ENCODE measurements at places on chromosomes 6 and 20. TPM values are rescaled to one million over a fixed set of nuclear protein-coding genes. Genes with fewer than 3 reads are reported as not detected.

Gene TGM3
- total RNA-seq: not detected

Gene BHLHE23
- not detected for total RNA-seq

Gene SNAP25
- total RNA-seq: not detected

Gene HLA-DPB1
- not detected for total RNA-seq

Gene LY6G6F
- total RNA-seq: not detected

Gene SCUBE3
- total RNA-seq: 2.4 TPM

DNA sequence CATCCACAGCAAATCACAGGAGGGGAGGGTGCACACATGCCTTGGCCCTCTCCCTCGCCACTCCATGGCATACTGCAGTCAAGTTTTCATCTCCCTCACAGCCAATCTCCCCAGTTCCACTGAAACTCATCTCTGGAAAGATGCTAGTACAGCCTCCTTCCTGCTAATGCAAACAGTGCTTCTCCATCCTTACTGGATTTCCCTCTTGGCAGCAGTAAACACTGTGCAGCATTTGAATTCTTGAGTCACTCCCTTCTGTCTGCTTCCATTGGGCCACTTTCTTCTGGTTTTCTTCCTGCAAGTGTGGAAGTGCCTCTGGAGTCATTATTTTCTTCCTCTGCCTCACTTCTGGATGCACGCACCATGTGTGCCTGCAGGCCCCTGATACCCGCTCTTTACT, 460.3 kb downstream of the QKI start:
- no peaks in the 10 kb centered on the region for H3K27me3 ChIP-seq
- no peaks in the 10 kb centered on the region for H3K4me1 ChIP-seq
- DNase-seq: no peak
- no peak overlapping the region for H3K27ac ChIP-seq
- no peaks in the 10 kb centered on the region for H3K36me3 ChIP-seq

GRCh38 chr6:148173548-148173947, 169.1 kb upstream of the SASH1 start:
- no peak overlapping the region for H3K4me3 ChIP-seq
- no peak for DNase-seq
- H3K27ac ChIP-seq: no peak overlapping the region
- H3K27me3 ChIP-seq: no peaks in the 10 kb centered on the region
- H3K36me3 ChIP-seq: no peaks in the 10 kb centered on the region

- H3K4me3 ChIP-seq: no peak overlapping the region
- no peak overlapping the region for H3K27ac ChIP-seq
- no peak for DNase-seq
- no peaks in the 10 kb centered on the region for H3K4me1 ChIP-seq
Observed at GRCh38 chr20:54361475-54361874, 113.9 kb upstream of the DOK5 start.

DNA sequence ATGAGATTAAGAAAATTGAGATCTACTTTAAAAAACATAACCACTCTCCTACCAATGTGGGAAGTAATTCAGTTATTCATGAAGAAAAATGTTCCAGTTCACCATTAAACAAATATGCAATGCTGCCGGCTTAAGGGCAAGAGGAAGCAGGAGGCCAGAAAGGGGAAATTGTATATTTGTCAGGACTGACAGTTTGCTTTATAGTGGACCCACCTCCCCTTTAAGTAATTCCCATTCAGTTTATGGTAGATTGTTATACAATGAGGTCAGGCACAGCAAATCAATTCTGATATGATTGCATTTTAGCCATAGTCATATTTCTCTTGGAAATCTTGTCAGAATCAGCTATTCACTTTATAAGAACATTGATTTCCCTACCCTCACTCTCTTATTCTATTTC, 547.8 kb downstream of the FRK start:
- no peaks in the 10 kb centered on the region for H3K27me3 ChIP-seq
- no peaks in the 10 kb centered on the region for H3K4me1 ChIP-seq
- no peak for DNase-seq
- no peak overlapping the region for H3K4me3 ChIP-seq

- no peaks in the 10 kb centered on the region for H3K36me3 ChIP-seq
- no peak overlapping the region for H3K4me3 ChIP-seq
- no peaks in the 10 kb centered on the region for H3K27me3 ChIP-seq
Observed at GRCh38 chr6:53974941-53975340, 136.3 kb upstream of the MLIP start.

GRCh38 chr6:56041591-56041990, 166.2 kb upstream of the BMP5 start:
- H3K36me3 ChIP-seq: no peaks in the 10 kb centered on the region
- no peaks in the 10 kb centered on the region for H3K27me3 ChIP-seq
- no peak for DNase-seq
- no peak overlapping the region for H3K4me3 ChIP-seq
- H3K4me1 ChIP-seq: peaks cover 7% of the 10 kb centered on the region

GRCh38 chr6:128713461-128713860, 169.5 kb upstream of the LAMA2 start:
- H3K4me3 ChIP-seq: no peak overlapping the region
- peaks cover 9% of the 10 kb centered on the region for H3K4me1 ChIP-seq
- H3K27me3 ChIP-seq: no peaks in the 10 kb centered on the region
- no peak overlapping the region for H3K27ac ChIP-seq
- no peaks in the 10 kb centered on the region for H3K36me3 ChIP-seq

DNA sequence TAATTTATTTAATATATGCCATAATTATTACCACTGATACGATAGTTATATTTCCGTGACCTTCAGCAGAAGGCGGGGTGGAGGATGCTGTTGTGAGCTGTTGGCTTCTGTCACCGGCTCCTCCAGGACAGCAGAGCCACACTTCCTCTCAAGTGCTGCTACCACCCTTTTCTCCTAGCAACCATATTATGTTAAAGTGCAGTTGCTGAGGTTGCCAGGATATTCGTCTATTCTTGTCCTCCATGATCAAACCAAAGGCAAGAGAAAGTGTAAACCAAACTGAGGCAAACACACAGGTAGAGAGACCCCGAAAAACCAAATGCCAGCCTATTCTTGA, 27.8 kb downstream of the RGS17 start:
- no peaks in the 10 kb centered on the region for H3K36me3 ChIP-seq
- H3K4me3 ChIP-seq: no peak overlapping the region
- no peaks in the 10 kb centered on the region for H3K27me3 ChIP-seq
- no peak for DNase-seq
- no peaks in the 10 kb centered on the region for H3K4me1 ChIP-seq

DNA sequence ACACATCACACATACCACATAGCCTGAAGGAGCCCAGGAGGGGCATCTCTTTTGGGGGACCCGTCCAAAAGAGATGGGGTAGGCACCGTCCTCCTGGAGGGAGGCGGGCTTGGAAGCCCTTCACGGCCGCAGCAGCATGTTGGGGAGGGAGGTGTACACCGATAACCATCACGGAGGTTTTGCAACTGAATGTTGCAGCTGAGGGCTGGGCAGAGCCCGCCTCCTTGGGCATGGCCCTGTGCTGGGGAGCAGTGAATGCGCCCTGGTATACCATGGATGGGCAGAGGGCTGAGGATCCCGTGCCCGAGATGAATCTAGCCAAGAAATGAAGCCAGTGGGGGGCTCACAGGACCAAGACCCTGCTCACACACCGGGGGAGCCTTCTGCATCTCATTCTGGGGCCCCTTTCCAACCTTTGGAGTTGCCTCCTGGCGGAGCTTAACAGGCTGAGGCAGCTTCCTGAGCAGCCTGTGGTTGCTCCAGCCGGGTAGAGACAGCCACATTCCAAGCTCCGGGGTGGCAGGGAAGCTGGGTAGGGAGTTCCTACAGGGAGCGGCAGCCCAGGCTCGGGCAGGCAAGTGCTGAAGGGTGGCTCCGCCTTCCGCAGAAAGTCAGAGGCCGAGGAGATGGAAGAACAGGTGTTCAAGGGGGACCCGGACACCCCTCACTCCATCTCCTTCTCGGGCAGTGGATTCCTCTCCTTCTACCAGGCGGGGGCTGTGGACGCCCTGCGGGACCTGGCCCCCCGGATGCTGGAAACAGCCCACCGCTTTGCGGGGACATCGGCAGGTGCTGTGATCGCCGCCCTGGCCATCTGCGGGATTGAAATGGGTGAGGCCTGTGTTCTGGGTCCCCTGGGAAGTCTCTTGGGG, at the start of gene PNPLA1:
PNPLA1 (plus strand) TSS at position 227 of the 872 bp plus-strand sequence; CDS start at position 627, 400 bp downstream.
- H3K4me3 ChIP-seq: no peak within 1 kb of the TSS
- no peak within 1 kb of the TSS for H3K27ac ChIP-seq
- no peaks in the 10 kb centered on the region for H3K36me3 ChIP-seq
- DNase-seq: no peak

DNA sequence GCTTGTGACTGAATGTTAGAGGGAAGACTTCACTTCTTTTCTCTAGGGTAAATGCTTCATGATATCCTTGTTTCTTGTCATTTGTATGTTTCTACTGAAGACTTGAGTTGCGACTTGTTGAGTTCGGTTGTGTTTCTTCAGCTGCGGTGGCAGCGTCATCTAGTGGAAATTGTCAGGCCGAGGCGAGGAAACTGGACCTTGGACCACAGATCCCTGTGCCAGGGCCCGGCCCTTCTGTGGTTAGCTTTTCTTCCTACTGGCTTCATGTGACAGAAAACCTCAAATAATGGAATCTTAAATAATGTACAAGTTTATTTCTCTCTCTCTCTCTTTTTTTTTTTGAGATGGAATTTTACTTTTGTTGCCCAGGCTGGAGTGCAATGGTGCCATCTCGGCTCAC, 12.4 kb downstream of the MTHFD1L start:
- no peak overlapping the region for H3K27ac ChIP-seq
- H3K4me3 ChIP-seq: no peak overlapping the region
- peaks cover 18% of the 10 kb centered on the region for H3K36me3 ChIP-seq
- peaks cover 24% of the 10 kb centered on the region for H3K4me1 ChIP-seq

- H3K27ac ChIP-seq: peak overlapping the region; percentile 86
- H3K4me3 ChIP-seq: 0 out of 2 replicates have a peak overlapping the region, but pooled peaks have one; percentile 23
- H3K36me3 ChIP-seq: no peaks in the 10 kb centered on the region
- DNase-seq: peak; percentile 53
- no peaks in the 10 kb centered on the region for H3K27me3 ChIP-seq
- peaks cover 19% of the 10 kb centered on the region for H3K4me1 ChIP-seq
Observed at GRCh38 chr6:148140772-148141557, 201.7 kb upstream of the SASH1 start.

DNA sequence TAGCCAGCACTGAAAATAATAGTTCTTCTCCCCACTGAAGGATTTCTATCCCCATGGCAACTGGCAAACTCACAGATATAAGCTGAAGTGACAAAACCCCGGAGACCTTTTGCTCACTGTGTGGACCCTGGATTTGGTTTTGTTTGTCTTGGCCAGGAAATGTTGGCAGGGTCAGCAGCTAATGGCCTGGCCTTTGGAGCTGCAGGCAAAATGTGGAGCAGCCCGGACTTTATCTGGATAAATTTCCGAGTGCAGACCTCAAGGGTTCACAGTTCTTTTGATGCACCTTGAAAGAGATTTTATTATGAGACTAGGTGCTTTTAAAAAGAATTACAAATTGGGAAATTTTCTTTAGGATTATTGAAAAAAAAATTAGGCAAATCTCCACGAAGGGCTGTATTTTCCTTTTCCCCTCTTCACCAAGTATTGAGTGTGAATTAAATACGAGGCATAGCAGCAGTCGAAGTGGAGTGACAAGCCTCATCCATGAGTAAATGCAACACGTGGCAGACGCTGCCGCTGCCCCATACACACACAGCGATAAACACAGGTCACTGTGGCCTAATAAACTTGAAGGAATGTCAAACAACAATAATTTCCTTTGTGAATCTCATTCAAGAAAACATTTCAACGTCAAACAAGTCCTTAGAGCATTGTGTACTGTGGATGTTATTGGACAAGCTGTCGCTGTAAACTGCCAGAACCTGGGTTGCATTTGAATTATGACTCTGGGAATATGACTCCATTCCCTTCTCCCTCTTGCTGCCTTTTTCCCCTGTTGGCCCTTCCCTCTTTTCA, 35.1 kb upstream of the CCN6 start:
- H3K4me3 ChIP-seq: no peak overlapping the region
- peak; percentile 67 for DNase-seq
- H3K4me1 ChIP-seq: peaks cover 49% of the 10 kb centered on the region
- H3K36me3 ChIP-seq: no peaks in the 10 kb centered on the region
- no peaks in the 10 kb centered on the region for H3K27me3 ChIP-seq

Measured in PC-3 (cell line).